Neural crest cell (in vitro differentiated cells): ENCODE measurements at places on chromosomes 11 and 22.

DNA sequence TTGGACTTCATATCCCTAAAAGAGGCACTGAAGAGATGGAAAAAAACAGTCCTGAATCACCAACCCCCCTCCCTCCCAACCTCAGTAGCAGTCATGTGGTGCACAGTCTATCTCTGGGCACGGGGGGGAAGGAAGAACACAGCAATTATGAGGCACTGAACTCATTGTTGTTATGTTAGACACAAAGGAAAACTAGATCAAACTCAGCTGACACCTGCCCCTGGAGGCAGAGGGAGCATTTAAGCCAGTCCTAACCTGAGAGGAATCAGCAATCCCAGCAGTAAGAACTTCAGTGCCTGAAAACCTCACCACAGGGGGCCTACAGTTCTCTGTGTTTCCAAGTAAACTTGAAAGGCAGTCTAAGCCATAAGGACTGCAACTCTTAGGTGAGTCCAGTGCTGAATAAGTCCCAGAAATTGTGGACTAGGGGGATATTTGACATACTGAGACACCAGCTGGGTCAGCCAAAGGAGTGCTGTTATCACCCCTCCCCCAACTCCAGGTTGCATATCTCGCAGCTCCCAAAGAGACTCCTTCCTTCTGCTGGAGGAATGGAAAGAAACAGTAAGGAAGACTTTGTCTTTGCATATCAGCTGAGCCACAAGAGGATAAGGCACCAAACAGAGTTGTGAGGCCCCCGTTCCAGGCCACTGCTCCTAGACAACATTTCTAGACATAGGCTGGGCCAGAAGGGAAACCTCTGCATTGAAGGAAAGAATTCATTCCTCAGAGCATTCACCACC, 72.5 kb downstream of the GLYATL1 start:
- DNase-seq: no peak

DNA sequence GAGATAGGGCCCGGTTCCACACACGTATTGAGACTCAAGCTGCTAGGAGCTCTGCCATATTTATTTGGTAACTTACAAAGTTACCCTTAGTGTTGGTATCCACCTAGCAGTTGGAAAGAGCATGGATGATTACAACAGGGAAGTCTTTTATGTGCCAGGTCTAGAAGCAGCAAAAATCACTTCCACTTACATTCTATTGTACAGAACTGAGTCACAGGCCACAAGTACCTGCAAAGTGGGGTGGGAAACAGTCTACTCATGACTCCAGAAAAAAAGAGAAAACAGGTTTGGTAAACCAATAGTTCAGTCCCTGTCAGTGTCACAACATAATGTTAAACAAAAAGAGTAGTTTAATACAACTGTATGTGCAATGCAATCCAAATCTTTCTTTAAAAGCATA, 279.6 kb upstream of the PITPNB start:
- DNase-seq: no peak

DNA sequence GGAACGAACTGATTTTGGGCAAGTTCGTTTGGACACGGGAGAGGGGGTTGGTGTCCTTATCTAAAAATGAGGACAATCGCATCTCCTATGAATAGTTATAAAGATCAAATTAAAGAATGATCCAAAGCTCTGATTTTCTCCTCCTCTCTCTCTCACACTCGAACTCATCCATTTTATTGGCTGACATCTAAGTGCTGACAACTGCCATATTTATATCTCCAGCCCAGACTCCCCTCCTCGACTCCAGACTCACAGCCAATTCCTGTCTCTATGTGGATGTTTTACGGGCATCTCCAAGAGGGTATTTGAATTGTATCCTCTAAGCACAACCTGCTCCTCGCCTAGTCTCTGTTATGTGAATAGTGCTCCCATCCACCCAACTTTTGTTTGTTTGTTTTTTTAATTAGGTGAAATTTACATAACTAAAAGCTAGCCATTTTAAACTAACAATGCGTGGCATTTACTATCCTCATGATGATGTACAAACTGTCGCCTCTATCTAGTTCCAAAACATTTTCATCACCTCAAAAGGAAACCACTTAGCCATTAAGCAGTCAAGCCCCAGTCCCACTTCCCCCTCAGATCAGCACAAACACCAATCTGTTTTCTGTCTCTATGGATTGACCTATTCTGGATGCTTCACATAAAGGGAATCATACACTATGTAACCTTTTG, 4.0 kb downstream of the SYN3 start:
- DNase-seq: no peak

GRCh38 chr22:46104170-46104880, 46.0 kb upstream of the PPARA start:
- DNase-seq: no peak

GRCh38 chr11:120392793-120393192, 56.6 kb downstream of the ARHGEF12 start:
- DNase-seq: no peak

GRCh38 chr11:70552167-70553150, 154.1 kb downstream of the CTTN start:
- DNase-seq: no peak

DNA sequence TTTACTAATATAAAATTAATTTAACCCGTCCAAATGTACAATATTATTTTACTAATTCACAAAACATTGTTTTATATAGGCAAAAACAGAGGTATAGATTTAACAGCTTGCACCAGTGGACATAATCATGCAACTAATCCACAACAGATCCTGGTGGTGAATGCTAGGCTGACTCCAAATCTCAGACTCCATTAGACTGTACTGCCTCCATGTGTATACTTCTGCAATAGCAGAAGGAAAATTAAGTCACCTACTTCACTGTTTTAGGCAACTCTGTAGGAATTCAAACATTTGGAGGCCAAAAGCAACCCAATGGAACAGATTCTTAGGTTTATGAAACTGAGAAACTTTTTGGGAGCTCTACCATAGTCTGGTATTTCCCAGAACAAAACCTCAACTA, 30.0 kb upstream of the RAB39A start:
- DNase-seq: no peak

GRCh38 chr11:35792846-35793192, 130.2 kb downstream of the TRIM44 start:
- DNase-seq: no peak

DNA sequence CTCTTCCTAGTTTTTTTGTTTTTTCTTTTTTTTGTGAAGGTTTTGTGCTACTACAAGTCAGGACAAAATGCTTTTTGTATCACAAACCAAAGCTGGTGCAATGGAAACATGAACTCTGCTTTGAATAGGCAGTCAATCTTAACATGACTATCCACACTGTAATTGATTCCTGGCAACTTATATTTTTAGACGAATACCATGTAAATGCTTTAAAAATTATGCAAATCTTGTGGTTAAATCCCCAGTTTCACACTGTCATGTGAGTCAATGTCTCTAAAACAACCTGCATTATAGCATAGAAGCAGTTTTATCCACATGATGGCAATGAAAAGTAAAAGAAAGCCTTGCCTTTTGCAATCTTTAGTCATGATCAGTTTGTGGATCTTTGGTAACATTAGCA, 8.9 kb downstream of the TRPC6 start:
- DNase-seq: no peak

- DNase-seq: no peak
Observed at GRCh38 chr11:134170919-134171281, 52.9 kb downstream of the NCAPD3 start.

GRCh38 chr11:84775503-84775902, 851.6 kb downstream of the DLG2 start:
- DNase-seq: no peak

DNA sequence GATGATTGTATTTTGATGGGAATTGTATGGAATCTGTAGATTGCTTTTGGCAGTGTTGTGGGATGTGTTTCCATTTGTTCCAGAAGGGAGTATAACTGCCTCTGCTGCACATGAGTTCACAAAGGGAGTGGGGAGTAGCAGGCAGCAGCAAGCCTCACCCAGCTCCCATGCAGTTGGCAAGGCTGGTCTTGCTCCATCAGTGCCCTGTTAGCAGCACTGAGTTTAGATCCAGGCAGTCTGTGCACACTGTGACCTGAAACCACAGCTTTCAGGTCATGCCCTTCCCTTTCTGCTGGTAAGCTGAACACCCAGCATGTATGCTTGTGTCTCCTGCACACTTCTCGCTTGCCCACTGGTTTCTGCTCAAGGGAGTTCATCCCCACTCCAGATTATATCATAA, 3.7 kb upstream of the NUCB2 start:
- no peak for DNase-seq

- DNase-seq: no peak
Observed at GRCh38 chr11:83827520-83827919, 541.4 kb upstream of the CCDC90B start.

- no peak for DNase-seq
Observed at GRCh38 chr11:17280494-17281127, 4.1 kb downstream of the NUCB2 start.

GRCh38 chr22:36478966-36479365, 2.5 kb downstream of the TXN2 start:
- no peak for DNase-seq

DNA sequence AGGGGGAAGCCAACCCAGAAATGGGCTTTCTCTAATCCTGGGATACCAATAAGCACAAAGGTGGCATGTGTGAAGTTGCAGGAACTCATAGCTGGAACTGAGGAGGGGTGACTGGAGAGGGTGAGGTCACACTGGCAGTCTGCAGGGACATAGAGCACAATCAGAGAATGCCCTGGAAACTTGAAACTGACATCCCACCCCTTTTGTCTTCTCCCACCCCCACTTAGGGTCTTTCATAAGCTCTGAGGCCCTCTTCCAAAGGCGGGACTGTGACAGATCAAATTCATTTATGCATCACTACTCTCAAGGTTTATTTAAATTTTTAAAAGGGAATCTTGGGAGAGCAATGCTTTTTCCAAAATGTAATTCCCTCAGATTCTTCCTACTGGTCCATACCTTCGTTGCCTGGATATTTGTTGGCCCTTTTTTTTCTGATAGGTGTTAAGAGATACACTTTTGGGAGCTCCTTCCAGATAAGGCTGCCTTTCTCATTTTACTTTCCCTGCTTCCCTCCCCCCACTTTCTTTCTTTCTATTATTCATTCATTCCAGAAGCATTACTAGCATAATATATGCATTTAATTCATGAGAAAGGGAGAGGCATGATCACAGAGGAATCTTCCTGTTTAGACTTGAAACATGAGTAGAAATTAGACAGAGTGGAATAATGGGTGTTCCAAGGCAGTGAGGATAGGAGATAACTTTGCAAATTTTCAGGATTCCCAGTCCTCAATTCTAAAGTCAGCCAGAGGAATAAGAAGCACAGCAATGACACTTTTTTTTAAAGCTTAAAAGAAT, 14.8 kb downstream of the OR51E2 start:
- DNase-seq: no peak

DNA sequence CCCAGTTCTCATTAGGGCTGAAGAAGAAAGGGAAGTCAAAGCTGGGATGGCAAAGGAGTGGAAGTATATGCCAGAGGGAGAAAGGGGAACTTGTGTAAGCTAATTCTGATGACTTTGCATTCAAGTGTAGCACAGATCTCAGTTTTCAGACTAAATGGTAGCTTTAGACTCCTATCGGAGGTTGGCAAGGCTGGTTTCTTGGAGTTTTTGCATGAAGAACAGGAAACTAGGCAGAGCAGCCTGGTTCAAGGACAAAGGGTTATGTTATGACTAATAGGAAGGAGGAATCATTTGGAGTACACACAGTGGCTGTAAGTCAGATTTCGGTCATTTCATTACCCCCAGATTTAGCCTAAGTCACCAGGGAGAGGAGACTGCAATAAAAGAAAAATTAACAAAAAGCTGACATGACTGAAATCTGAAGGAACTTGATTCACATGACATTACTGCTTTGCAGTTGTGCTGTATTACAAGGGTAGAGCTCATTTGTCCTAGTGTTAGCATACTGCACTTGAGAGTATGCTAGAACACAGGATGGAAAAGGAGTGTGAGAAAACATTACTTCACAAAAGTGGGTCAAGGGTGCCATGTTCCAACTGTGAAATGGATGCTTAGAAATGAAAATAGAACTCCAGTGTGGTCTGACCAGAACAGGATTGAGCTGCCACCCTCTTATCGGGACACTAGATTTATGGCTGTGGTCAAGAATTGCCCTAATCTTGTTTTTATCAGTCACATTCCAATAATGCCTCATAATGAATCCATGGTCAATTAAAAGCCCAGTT, 23.6 kb downstream of the ADM start:
- DNase-seq: no peak

DNA sequence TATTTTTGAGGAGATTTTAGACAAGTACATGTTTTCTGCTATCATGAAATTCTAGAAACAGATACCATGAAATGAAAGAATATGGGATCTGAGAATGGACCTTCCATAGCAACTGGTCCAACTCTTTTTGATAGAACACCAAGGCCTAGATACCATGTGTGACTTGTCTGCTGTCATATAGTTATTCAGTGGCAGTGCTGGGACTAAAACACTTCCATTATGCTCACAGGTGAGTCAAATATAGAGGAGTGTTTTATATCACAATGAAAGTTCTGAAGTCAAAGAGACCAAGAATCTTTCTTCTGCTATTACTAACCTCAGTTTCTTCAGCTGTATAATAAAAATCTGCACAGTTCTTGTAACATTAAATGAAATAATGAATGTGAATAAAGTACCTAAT, 276.9 kb downstream of the DCDC1 start:
- DNase-seq: no peak

- DNase-seq: no peak
Observed at GRCh38 chr11:108733479-108734116, 68.7 kb downstream of the DDX10 start.

DNA sequence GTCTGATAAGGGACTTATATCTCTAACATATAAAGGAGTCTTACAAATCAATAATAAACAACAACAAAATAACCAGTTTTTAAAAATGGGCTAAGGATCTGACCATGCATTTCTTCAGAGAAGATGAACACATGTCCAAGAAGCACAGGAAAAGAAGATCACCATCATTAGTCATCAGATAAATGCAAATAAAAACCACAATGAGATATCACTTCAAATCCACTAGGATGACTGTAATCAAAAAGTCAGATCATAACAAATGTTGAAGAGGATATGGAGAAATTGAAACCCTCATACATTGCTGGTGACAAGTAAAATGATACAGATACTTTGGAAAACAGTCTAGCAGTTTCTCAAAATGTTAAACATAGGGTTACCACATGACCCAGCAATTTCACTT, 61.2 kb upstream of the MYOD1 start:
- no peak for DNase-seq
